ENCODE measurements at places on chromosomes 16 and 17. TPM values are rescaled to one million over a fixed set of nuclear protein-coding genes. Genes with fewer than 3 reads are reported as not detected.
A peak's percentile ranks its signal among the peaks of the same experiment; 100 is the strongest.

B4GALNT2 gene
- not detected for total RNA-seq

DNA sequence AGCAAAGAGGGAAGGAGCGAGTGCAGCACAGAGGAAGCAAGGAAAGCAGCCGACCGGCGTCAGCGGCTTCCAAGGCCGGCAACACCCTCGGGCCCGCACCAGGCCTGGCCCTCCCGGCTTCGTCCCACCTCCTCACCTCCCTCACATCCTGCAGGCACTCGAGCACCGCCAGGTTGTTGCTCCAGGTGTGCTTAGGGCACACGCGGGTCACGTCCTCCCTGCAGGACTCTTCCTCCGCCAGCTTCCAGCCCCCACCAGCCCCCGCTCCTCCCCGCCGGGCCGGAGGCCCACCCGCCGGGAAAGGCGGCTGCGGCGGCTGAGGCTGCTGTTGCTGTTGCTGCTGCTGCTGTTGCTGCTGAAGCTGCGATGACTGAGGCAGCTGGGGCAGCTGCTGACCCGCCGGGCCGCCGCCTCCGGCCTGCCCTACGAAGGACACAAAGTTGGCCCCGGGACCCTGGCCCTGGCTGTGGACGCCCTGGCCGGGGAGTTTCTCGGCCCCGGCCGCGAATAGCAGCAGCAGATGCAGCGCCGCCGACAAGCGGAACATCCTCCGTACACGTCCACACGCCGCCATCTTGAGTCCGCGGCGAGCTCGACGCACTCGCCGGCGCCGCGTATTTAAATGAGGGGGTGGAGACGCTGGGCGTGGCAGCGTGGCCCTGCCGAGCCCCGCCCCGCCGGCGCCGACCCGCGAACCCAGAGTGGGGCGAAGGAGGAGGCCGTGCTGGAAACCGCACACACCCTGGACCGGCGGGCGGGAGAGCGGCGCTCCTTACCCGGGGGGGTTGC lies at the start of gene GLG1:
TSS of gene GLG1 (minus strand) at position 594 of the 789 bp plus-strand sequence. CDS start at position 574, 20 bp downstream.
- DNase-seq = peak; percentile 70

DNA sequence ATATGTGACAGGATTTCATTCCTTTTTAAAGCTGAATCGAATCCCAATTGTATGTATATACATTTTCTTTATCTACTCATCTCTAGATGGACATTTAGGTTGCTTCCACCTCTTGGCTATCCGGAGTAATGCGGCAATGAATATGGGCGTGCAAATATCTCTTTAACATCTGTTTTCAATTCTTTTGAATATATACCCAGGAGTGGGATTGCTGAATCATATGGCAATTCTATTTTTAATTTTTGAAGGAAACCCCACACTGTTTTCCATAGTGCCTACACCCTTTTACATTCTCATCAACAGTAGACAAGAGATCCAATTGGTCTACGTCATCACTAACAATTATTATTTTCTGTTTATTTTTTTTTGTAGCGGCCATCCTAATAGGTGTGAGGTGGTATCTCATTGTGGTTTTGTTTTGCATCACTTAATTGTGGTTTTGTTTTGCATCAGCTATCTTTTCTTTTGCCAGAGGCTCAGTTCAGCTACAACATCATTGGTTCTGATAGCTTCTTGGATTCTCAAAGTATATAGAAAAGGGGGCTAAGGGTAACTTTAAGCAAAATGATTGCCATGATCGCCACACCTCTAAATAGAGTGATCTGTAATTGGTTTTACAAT lies 25.6 kb upstream of the MAP2K6 start:
- DNase-seq = no peak

HID1 gene
- 24.1 TPM for total RNA-seq

GRCh38 chr17:15480204-15480603 lies 12.8 kb upstream of the CDRT4 start:
- no peak for DNase-seq

BAIAP3 gene
- total RNA-seq = 1.5 TPM

DNA sequence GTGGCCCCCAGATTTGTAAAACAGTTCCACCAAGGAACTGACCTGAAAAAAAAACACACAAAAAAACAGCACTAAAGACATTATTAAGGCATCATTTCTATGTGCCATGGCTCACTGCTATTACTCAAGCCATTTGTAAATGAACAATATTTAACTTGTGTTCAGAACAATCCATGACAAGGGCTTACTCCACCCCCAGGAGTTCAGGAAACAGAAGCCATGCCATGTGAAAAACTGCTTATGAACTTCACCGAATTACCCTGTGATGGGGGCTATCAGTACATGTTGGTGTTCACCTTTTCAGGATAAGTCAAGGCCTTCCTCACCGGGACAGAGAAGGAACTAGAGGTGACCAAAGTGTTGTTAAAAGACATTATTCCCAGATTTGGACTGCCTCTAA lies 19.2 kb downstream of the ACSM1 start:
- DNase-seq = no peak

DPEP2 gene
- 4.7 TPM for total RNA-seq

- DNase-seq = no peak
Observed at GRCh38 chr17:13921841-13922776, 147.2 kb upstream of the COX10 start.

KRT39 gene
- total RNA-seq = not detected

GRCh38 chr16:57925310-57925709 lies 45.6 kb downstream of the CNGB1 start:
- no peak for DNase-seq

CCR7 gene
- 1.9 TPM for total RNA-seq
